ENCODE measurements at places on chromosomes 4 and X.
A peak's percentile ranks its signal among the peaks of the same experiment; 100 is the strongest.

GRCh38 chr4:128800284-128800683 lies 9.2 kb upstream of the JADE1 start:
- no peak for DNase-seq

DNA sequence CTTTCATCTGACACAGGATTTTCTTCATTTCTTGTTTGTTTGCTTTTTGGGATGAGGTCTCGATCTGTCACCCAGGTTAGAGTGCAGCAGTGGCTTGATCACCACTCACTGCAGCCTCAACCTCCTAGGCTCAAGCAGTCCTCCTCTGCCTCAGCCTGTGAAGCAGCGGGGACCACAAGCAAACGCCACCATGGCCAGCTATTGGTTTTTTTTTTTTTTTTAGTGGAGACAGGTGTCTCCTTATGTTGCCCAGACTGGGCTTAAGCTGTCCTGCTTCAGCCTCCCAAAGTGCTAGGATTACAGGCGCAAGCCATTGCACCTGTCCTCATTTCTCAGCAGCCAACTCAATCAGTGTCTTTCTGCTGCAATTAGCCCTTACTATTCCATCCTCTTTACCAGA lies 10.3 kb downstream of the SPRY1 start:
- DNase-seq: no peak

GRCh38 chr4:184156163-184156920 lies 61.3 kb downstream of the ENPP6 start:
- DNase-seq: no peak

- no peak for DNase-seq
Observed at GRCh38 chrX:68419975-68420374, 13.3 kb downstream of the OPHN1 start.

DNA sequence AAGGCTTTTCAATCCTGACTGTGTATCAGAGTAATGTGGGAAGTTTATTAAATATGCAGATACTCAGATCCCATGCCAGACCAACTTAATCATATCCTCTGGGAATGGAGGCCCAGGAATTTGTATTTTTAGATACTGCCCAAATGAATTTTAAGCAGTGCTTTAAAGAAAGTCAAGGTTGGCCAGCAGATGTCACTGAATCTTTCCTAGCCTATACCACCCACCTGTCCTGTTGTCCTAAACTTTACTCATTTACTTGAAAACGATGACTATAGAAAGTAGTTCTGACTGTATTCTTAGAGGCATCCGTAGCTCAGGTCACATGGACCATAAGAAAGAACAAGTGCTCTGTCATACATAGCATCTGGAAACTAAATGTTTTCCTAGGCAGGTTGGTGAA lies 79.9 kb downstream of the AMOT start:
- DNase-seq: no peak

GRCh38 chr4:124276461-124276860 lies 436.1 kb downstream of the ANKRD50 start:
- no peak for DNase-seq

DNA sequence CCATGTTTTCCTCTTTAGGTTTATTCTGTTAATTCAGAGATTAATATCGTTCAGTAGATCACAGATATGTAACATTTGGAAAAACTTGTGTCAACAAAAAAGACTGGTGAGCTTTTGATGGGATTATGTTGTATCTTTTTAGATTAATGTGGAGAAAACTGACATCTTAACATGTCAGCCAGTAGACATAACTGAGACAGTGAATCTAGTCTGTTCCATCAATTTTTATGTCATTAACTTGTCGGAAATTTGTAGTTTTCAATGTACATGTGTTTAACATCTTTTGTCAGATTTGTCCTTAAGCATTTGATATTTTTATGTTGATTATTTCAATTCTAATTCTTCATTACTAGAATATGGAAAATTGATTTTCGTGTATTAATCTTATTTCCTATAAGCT lies 42.0 kb downstream of the APELA start:
- no peak for DNase-seq

GRCh38 chrX:40060356-40060845 lies 37.4 kb downstream of the BCOR start:
- DNase-seq: no peak

DNA sequence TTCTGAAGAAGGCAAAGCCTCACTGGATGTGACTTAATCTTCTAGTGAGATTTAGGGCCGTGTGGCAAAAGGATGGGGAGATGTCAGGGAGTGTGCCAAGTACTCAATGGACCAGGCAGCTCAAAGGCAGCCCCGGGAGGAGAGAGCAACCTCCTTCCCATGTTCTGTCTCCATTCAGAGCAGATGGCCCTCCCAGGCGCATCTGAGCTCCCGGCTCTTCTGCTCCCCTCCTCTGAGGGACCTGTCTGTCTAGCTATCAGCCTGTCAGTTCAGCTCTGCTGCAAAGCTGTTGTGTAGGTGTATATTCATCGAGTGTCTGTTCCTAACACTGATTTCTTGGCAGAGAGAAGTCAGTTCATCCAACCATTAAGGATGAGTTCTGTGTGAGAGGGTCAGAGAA lies 10.9 kb upstream of the PORCN start:
- DNase-seq: no peak

- no peak for DNase-seq
Observed at GRCh38 chr4:165724786-165725185, 148.3 kb upstream of the TLL1 start.

DNA sequence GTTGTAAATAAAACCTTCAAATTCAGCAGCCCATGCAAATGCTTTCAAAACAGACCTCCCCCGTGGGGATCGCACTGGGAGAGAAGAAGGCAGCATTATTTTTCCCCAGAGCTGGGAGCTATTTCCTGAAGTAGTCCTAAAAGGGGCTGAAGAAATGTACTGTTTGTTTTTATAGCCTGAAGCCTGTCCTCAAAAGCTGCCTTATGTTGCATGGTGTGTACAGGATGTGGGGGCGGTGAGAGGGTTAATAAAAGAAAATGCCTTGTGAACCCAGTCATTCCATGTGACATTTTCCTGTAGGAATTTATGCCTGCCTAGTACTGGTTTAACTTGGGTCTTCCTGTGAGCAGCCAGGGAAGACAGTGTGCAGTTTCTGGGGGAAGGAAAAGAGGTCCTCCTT lies 144.1 kb downstream of the SOWAHB start:
- no peak for DNase-seq

- DNase-seq: no peak
Observed at GRCh38 chrX:130204647-130205046, 32.9 kb downstream of the RAB33A start.

- no peak for DNase-seq
Observed at GRCh38 chr4:113446019-113446418, 315.5 kb downstream of the CAMK2D start.

DNA sequence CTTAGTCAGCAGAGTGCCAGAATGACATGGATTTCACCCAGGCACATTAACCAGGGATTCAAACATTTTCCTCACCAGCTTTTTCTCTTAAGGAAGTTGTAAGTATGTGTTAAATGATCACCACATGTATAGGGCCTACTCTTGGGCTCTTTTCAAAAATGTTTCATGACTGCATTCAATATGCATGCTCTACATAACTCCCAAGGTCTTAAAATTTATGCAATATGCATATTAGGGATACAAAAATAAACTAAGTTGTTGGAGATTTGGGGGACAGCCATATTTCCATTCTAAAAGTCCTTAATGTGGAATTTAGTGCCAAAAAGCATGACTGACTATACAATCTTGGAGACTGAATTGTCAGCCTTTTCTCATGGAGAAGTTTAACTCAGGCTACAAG lies 25.0 kb upstream of the TRPC5OS start:
- DNase-seq: no peak

DNA sequence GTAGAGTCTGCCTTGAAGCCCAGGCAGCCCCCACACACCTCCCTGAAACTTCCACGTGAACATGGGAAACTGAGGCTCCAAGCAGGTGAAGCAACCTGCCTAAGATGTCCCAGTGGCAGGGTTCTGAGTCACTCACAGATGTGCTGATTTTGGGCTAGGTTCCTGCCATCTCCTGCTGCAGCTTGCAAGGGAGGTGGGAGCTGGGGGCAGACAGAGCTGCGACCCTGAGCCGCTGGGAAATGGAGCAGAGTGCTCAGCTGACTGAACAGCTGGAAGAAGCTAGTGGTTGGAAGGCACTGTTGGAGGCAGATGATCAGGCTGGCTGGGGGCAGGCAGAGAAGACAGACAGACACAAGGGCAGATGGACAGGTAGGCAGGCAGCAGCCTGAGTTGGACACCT lies 3.6 kb upstream of the FATE1 start:
- DNase-seq: no peak

GRCh38 chrX:74922922-74923543 lies 2.2 kb downstream of the NEXMIF start:
- DNase-seq: no peak

GRCh38 chr4:143581331-143581946 lies 67.9 kb downstream of the SMARCA5 start:
- DNase-seq: no peak

- DNase-seq: peak; percentile 52
Observed at GRCh38 chrX:130098210-130098552, 12.1 kb downstream of the ELF4 start.

GRCh38 chrX:152177497-152178269 lies 39.3 kb upstream of the MAGEA10 start:
- no peak for DNase-seq

DNA sequence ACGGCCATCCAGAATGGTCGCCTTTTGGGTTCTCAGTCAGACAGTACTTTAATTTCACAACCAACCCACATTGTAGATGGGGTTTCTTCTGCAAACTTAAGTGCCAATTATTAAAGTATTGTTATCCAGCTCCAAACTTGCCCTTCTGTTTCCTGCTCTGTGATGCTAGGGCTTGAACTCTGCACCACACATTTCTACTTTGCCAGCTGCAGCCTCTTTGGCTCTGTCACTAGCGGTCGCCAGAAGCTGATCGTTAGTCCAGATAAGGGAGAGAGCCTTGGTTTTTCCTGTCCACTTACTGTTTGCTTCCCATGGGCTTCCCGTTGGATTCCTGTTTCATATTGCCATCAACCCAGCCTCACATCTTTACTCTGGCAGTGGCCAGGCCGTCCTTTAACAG lies 196.6 kb downstream of the ASB9 start:
- no peak for DNase-seq

DNA sequence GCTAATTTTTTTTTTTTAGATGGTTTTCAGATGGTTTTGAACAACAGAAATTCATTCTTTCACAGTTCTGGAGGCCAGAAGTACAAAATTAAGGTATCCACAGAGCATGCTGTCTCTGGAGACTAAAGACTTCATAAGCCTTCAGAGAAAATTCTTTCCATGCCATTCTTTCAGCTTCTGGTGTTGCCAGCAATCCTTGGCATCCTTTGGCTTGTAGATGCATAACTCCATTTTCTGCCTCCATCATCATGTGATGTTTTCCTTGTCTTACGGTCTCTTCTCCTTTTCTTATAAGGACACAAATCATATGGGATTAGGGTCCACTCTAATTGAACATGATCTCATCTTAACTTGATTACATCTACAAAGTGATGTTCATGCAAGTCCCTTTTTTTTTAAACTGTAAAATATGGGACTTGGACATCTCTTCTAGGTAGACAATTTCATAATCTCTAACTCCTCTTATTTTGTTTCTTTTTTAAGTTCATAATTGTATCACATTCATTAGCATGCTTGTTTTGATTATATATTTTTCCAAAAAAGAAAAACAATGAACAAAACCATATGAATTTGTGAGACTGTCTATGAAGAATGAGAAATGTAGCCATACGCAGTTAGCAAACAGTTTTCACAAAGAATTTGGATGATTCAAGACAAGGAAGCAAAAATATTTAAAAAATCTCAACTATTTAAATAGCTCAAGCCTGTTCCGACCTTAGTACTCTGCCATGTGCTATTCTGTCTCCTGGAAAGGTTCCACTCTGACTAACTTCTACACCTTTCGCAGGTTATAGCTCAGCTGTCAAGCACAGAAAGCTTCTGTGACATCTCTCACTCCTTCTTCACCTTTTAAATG lies 53.1 kb upstream of the GIMD1 start:
- no peak for DNase-seq

GRCh38 chr4:141046255-141046654 lies 87.0 kb downstream of the RNF150 start:
- no peak for DNase-seq

GRCh38 chrX:131854581-131854980 lies 168.5 kb upstream of the STK26 start:
- no peak for DNase-seq

DNA sequence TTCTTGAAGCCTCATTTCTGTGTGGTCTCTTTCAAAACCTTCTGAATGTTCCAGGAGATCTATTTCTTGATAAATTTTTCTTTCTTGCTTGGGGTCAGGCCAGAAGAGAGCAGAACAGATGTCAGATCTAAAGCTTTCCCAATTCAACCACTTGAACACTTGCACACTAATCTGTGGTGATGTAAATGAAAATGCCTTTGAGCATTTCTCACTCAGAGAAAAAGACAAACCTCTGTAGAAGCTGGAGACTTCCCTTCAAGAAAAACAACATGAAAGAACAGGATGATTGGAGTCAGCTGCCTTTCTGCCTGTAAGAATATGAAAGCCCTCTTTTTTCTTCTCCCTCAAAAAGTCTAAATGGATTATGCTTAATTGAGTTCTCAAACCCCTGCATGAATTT lies 11.2 kb downstream of the IGFBP7 start:
- DNase-seq: no peak

DNA sequence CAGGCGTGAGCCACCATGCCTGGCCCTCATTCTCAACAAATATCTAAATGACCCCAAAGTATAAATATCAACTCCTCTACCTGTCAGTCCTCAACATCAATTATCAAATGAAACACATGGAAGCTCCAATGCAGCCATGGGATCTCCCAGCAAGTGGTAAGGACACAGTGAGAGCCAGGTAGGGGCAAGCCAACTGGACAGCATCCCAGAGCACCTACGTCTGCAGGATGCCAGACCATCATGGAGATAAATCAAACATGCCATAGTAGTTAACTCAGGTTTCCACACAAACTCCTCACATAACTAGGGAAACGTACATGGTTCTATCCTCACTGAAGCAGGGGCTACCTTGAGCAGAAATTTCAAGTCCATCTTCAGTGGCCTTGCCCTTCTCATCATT lies 159.9 kb upstream of the MED14 start:
- no peak for DNase-seq

GRCh38 chr4:23269566-23269965 lies 576.8 kb downstream of the GBA3 start:
- DNase-seq: no peak

GRCh38 chr4:173397604-173398003 lies 1.3 kb downstream of the SCRG1 start:
- DNase-seq: no peak

DNA sequence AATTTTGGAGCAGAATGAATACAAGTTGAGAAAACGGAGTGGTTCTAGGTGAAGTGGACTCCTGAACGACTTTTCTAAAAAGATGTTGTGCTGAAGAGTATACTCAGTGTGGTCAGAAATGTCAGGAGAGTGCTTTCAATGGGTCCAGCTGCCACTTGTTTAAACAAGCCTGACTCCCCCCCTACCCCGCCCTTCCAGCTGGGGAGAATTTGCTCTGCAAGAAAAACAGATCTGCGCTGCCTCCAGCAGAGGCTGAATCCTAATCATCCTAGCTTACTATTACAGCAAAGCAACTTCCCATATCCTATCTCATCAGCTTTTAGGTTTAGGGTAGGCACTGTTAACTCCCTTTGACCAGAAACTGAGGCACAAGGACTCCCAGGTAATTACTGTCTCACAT lies 1.9 kb downstream of the MAP3K15 start:
- DNase-seq: peak; percentile 29

All from DMS79 (cell line).